ENCODE measurements at places on chromosomes 12 and 14.

- DNase-seq = peak; percentile 48
These were observed 2.9 kb downstream of the MMP17 start for GRCh38 chr12:131830914-131831571.

DNA sequence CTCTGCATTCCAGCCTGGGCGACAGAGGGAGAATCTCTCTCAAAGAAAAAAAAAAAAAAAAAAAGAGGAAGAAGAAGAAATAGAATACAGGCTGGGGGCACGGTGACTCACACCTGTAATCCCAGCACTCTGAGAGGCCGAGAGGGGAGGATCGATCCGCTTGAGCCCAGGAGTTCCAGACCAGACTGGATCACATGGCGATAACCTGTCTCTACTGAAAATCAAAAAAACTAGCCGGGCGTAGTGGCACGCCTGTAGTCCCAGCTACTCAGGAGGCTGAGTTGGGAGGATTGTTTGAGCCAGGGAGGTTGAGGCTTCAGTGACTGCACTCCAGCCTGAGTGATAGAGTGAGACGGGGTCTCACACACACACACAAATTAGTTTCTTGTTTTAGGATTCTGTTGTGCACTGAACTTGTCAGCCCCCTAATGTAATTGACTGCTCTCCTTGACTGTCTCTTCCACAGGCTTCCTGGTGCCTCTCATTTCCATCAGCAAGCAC is 963 bp upstream of the TINF2 start:
- DNase-seq = no peak

DNA sequence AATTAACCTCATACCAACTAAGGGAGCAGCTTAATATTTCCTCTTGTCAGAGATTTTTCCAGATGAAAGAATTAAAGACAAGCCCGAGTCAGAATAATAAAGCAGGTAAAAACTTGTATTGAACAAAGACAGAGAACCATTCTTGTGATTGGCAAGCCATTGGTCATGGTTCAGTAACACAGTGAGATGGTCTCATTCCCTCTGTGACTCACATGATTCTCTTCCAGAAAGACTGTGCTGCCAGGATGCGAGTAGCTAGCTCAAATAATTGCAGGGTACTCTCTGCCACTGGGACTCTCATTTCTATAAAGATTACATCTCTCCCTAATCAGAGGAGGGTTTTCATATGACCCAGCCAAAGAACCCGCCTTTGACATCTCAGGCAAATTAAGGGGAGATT is 179.4 kb downstream of the PHLDA1 start:
- no peak for DNase-seq

GRCh38 chr12:40646456-40646855 is 45.8 kb upstream of the CNTN1 start:
- no peak for DNase-seq

DNA sequence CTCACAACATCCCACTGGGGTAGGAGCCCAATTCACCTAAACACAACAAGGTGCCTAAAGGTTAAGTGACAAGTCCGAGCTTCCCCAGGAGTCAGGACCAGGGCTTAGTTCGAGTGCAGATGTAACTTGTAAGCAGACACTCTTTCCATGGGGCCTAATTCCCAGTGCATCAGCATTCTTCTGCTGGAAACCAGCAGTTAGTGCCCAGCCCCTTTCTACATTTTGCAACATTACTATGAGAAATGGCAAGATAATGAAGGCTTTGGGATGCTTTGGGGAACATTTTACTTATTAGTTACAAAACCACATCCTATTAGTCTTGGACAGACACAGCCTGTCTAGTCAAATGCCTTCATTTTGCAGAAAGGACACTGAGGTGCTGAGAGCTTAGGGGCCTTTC is 179.8 kb downstream of the CALM1 start:
- DNase-seq = no peak

- no peak for DNase-seq
These were observed 201.1 kb downstream of the ITPR2 start for GRCh38 chr12:26631846-26632245.

DNA sequence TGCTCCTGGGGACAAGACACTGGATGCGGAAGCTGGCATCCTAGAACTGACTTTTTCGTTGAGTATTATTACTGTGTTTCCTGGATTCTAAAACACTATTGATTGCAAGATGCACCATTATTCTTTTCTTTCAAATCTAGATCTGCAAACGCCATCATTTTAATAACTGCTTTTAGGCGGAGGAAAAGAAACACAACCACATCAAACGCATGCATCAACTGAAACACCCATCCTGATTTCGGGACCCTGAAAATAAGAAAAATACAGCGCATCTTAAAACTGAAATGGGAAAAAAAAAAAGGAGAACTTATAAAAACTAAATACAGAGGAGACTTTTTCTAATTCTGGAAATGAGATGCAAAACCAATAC is 103.7 kb upstream of the MAX start:
- no peak for DNase-seq

DNA sequence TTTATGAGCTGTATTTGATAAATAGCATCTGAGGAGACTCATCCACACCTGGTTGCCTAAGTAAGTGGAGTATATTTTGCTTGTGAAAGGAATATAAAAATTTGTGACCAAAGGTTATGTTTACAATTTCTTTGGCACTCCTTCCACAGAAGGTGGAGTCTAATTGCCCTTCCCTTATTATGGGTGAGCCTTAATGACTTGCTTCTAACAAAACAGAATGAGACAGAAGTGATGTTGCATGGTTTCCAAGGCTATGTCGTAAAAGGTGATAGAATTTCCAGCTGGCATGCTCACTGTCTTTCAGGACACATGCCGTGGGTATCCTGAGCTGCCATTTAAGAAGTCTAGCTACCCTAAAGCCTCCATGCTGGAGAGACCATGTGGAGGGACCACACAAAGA is 116.8 kb upstream of the ABCD2 start:
- DNase-seq = no peak

Measured in activated T-cell treated with anti-CD3 and anti-CD28 coated beads, Interleukin-2, amount 50 U/mL, for 48 hours (primary cell).